ENCODE measurements at places on chromosomes 2 and 18.

GRCh38 chr2:179311101-179311500 is 46.5 kb upstream of the SESTD1 start:
- no peak for DNase-seq

- DNase-seq: no peak
Measured at GRCh38 chr2:101983486-101983885, 8.3 kb upstream of the IL1R2 start.

GRCh38 chr2:171811245-171811628 is 82.8 kb downstream of the SLC25A12 start:
- peak; percentile 46 for DNase-seq

DNA sequence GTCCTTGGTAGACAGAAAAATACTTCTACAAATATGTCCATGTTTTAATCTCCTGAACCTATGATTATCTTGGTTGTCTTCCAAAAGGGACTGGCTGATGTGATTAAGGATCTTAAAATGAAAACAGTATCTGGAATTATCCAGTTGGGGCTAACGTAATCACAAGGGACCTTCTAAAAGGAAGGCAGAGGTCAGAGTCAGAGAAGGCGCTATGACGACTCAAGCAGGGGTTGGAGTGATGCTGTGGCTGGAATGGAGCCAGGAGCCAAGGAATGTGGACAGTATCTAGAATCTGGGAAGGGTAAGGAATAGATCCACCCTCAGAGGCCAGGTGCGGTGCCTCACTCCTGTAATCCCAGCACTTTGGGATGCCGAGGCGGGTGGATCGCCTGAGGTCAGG is 4.2 kb upstream of the USP14 start:
- DNase-seq: no peak

DNA sequence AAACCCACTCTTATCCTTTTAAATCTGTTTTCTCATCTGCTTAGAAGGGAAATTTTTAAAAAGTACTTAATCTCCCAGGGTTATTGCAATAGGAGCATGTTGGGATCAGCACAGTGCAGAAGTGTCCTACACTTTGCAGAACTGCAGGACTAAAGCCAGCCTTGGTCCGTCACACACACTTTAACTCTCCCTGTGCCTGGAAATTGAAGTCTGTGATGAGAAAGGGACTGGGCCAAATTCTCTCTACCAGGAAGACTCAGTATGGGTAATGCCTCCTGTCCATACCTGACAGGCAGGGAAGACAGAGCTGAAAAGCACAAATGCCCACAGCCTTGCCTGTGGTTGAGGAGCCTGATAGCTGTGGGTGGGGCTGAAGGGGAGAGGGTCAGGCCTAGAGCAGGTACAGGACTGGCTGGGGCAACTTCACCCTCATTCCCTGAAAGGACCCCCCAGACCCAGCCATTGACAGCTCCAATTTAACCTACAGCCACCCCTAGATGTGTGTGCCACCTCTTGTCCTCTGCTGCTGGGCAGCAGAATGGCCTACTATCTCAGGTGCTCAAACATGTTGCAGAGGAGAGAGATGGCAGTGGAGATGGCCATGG is 377.2 kb upstream of the KLHL29 start:
- DNase-seq: no peak

- DNase-seq: no peak
Measured at GRCh38 chr2:35526741-35527140, 828.8 kb upstream of the CRIM1 start.

- no peak for DNase-seq
Measured at GRCh38 chr18:48992791-48993555, 42.2 kb upstream of the SMAD7 start.

Data from NCI-H1436 (cell line).